ENCODE measurements at places on chromosomes 1 and 21.

- DNase-seq = no peak
Observed at GRCh38 chr1:77829851-77830250, 50.4 kb downstream of the MIGA1 start.

GRCh38 chr1:156308078-156308477 lies 9.0 kb upstream of the VHLL start:
- no peak for DNase-seq

DNA sequence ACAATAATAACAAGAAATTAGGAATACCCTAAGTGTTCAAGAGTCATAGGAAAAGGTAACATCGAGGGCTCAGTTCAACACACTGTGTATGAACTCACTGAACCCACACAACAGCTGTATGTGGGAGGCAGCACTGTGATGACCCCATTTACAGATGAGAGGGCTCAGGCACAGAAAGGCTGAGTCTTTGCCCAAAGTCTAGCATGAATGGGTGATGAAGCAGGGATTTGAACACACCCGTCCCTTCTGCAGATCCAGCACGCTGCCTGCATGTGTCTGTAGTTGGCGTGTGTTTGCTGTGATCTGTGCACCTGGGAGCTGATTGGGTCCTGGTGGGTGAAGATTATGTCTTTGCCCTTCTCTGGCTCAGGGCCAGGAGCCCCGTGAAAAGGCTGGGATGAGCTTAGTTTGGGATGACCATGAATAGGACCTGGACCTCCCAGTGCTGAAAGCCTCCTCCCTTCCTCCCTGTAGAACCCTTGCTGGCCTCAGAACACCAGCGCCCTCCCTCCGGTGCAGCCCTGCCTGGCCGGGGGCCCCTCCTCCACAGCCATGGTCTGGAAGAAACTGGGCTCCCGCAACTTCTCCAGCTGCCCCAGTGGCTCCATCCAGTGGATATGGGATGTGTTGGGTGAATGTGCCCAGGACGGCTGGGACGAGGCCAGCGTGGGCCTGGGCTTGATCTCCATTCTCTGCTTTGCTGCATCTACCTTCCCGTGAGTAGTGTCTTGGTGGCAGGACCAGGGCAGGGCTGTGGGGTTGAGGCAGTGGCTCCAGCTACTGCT lies 5.2 kb downstream of the SLC66A1 start:
- DNase-seq = no peak

- no peak for DNase-seq
Observed at GRCh38 chr1:207453710-207454045, 450 bp upstream of the CR2 start.

- DNase-seq = no peak
Observed at GRCh38 chr1:63914706-63915105, 140.9 kb downstream of the ROR1 start.

GRCh38 chr21:16517383-16517782 lies 787.6 kb downstream of the USP25 start:
- no peak for DNase-seq

DNA sequence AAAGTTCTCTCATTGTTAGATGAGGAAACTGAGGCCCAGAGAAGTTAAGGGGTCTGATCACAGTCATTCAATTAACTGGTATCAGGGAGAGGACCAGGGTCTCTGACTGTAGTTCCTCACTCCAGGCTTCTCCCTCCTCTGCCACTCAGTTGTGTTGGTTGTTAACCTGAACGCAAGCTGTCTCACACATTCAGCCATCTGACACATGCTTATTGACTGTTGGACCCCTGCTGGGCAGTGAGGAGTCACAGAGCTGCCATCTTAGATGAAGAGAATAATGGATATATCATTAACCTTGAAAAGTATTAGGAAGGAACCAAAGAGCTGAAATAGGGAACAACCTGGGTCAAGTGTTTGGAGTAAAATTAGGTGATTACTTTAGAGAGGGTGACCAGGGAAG lies 194.8 kb downstream of the ZZZ3 start:
- DNase-seq = no peak

DNA sequence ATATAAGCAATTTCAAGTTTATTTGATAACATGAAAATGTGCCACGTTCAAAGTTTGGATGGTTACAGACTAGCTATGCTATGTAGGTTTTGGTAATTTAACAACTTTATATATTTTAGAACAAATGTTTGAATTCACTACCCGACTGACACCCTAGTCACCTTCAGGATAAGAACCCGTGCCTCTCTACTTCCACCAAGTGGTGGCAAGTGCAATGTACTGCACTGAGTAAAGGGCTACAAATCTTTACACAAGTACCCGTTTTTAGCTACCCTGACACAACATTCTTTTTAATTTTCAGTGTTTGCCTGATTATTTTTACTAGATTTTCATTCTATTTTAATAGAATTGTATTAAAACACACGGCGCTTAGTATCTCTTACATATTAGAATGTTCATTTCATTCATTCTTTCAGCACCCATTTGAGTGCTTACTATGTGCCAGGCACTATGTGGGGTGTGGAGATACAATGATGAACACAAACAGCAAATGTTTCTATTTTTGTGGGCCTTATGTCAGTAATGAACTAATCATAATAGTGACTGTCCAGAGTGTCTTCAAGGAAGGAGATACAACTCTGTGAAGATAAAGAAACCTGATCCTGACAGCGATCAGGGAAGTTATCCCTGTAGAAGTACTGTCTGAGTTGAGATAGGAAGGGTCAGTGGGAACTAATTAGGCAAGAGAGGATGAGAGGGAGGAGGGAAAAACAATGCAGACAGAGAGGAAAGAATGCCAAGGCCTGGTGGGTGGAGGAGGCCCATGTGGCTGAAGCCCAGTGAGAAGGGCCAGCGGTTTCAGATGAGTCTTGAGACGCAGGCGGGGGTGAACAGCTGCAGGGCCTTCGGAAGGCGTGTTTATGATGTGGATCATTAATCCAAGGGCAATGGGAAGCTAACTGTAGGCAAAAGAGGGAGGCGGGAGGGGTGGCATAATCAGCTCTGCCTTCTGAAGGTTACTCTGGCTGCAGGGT lies 3.8 kb downstream of the LCA5L start:
- DNase-seq = peak; percentile 50

GRCh38 chr1:44820328-44821239 lies 12.3 kb downstream of the BTBD19 start:
- no peak for DNase-seq

DNA sequence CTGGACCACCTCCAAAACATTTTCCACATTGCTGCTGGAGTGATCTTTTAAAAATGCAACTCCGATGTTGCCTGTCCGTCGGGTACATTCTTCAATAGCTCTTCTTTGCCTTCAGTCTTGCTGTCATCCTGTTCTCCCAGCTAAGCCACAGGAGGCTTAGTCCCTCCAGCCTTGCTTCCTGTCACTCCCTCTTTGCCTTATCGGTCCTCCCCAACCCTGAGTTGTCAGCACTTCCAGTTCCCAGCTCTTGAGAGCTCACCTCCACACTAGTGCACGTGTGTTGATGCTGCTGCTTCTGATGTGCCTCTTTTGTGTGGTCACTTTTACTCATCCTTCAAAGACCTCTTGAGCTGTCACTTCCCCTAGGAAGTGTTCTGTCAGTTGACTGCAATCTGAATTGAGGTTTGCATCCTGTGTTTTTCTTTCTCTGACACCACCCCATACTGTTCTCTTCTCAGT lies 15.3 kb downstream of the UCK2 start:
- DNase-seq = no peak

DNA sequence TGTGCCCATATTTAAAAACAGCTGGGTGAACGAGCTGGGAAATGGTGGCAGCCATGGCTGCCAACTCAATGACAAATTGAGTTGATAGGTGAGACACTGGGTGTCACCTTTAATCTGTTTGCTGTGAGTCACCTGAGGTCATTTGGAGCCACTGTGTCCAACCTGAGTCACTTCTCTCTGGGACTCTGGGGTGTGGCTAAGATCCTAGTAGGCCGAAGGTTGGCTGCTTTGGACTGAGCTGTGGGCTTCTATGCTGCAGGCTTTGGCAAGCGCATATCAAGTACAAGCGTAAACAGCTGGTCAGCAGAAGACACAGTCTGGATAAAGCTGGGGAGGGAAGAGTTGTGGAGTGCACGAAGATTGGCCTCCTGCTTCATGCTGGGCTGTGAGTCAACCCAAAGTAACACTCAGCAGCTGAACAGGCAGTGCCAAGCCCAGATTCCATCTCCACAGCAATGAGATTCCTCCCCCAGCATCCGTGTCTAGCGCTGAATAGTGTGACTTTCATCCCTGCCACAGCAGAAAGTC lies 24.0 kb downstream of the TEX35 start:
- no peak for DNase-seq

GRCh38 chr1:154337253-154337894 lies 12.0 kb downstream of the ATP8B2 start:
- DNase-seq = no peak

GRCh38 chr1:197017558-197018146 lies 40.3 kb downstream of the CFHR5 start:
- no peak for DNase-seq

- no peak for DNase-seq
Observed at GRCh38 chr21:35426469-35426868, 377.4 kb upstream of the RUNX1 start.

GRCh38 chr1:58104960-58105359 lies 441.6 kb downstream of the OMA1 start:
- DNase-seq = no peak
